Stimulated activated CD4-positive, alpha-beta T cell treated with anti-CD3 and anti-CD28 coated beads, Interleukin-4, amount 100 ng/mL, for 1 hour (primary cell): ENCODE measurements at places on chromosomes 11 and 22.

DNA sequence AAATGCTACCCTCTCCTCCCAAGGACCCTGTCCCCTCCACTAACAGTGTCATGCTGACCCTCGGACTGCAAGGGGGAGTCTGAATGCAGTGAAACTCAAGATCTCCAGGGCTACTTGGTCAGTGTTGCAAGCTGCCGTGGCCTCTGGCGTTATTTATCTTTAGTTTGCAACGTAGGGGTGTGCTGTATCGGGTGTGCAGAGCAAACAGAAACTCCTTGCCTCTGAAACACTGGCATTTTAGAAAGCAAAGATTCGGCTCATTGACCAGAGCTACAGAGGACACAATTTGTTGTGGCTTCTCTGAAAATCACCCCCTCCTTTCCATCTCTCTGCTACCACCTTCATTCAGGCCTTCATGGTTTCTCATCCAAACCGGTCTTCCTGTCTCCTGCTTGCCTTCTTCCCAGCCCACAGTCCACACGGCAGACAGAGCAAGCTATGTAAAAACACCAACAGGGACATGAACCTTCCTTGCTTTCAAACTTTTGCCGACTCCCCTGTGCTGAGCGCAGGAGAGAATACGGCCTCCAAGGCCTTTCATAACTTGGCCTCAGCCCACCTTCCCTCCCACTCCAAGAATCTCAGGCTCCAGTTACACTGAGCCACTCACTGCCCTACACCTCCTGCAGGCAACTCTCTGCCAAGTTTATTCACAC lies 14.9 kb downstream of the FZD4 start:
- no peak for DNase-seq

GRCh38 chr22:39214383-39215069 lies 30.3 kb downstream of the PDGFB start:
- no peak for DNase-seq

- no peak for DNase-seq
Observed at GRCh38 chr11:77617892-77618291, 19.7 kb downstream of the CLNS1A start.

DNA sequence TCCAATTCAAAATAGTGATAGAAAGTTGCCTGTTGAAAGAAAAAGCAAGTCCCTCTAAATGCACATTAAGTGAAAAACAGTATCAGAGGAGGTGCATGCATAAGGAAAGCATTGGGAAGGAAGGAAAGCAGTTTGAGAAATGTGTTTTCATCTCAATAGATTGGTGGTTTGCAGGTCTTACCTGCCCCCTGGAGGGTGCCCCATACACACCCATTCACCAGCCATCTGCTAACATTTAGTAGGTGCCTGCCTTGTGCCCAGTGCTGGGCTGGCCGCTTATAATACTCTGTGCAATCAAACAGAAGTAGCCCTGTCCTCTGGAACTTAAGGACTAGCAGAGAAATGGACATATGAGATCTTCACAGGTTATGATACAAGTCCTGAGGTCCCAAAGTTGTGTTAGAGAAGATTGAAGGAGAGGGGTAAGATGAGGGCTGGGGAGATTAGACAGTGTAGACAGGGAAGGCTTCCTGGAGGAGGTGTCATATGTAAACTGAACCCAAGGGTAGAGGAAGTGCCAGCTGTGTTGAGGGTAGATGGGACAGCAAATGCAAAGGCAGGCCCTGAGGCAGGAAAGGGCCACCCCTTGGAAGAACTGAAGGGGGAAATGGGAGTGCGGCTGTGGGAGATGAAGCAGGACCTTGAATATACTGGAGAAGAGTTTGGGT lies 184.2 kb downstream of the MN1 start:
- no peak for DNase-seq

DNA sequence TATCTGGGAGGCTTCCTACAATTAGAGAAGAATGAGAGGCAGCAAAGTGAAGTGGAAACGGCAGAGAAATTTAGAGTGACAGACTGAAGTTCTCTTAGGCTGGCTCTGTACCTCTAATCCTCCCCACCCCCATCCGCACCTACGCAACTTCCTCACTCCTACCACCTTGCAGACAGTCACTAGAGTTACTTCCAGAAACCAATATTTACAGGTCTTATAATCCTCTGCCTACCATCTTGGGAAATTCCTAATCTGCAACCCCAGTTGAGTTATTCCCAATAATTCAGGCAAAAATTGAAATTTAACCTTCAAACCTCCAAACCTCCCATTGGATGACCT lies 71.7 kb downstream of the PAK1 start:
- no peak for DNase-seq

- DNase-seq: no peak
Observed at GRCh38 chr22:35617137-35617755, at the start of gene MB. MB (minus strand) TSS chr22:35617329; CDS start chr22:35617257, 72 bp downstream.

GRCh38 chr22:33699176-33699575 lies 221.1 kb downstream of the LARGE1 start:
- DNase-seq: no peak

- no peak for DNase-seq
Observed at GRCh38 chr11:79461144-79461543, 20.3 kb upstream of the TENM4 start.

DNA sequence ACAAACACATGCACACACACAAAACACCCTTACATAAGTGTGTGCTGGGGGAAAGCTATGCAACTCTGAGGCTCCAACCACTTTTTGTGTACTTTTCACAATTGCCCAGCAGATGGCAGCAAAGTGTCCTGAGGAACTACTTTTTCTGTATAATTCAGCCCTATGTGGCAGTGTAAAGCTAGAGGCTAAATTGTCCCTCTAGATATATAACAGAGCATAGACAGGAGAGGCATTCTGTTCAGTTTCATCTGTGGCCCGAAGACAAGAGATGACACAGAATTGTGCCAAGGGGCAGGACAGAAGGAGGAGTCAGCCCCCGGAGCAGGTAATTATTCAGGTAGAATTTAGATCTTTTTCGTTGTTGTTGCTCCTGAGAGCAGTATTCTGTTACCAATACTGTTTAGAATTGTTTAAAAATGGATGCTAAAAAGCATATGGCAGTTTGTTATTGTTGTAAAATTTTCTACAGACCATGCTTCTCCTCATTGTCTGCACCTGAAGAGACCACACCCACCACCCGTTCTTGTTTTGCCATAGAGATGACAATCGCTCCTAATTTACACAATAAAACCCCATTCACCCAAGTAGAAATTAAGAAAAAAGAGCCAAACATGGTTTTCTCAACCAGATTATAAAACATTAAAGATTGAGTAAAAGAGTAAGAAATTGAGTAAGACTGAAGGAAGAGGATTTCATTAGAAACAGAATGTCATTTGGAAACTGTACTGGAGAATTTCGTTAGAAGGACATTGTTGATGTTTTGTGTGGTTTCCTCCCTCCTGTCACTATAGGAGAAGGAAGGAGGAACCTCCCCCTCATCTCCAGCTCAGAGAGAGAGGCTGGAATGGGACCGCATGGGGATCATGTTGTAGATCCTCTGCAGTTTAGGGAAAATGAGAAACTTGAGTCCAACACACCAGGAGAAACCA lies 14.5 kb upstream of the MS4A7 start:
- peak; percentile 42 for DNase-seq
